CD4-positive, alpha-beta T cell treated with Interleukin-2 at 100 ng/mL for 4 hours (primary cell): ENCODE measurements at places on chromosomes 5 and 9.

- DNase-seq: no peak
Measured at GRCh38 chr5:151633892-151634291, 42.8 kb upstream of the FAT2 start.

DNA sequence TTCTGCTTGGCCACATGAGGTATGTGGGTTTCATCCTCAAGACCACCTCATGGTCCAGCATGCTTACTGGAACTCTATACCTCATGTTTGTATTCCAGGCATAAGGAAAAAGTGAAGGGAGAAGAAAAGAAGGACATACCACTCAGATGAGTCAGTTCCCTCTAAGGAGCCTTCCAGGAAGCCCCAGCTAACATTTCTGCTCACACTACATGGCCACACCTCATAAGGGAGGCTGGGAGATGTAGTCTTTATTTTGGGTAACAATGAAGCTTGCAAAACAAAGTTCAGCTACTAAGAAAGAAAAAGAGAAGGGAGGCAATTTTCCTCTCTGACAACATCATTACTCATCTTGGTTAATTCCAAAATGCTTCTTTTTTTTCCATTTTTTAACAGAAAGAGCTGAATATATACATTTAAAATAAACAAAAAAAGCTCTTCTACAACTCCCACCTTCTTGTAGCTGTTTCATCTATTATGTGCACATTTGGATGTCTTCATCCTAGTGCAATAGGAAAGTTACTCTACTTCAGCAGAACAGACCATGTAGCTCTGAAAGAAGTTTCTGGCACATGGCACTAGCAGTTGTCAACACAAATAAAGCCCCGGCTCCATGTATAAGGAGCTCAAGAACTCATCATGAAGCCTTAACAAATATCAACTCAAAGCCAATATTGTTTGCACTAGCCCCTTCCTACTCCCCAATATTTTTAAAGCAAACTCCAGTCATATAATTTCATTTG, 123.6 kb upstream of the CCDC112 start:
- DNase-seq: no peak

DNA sequence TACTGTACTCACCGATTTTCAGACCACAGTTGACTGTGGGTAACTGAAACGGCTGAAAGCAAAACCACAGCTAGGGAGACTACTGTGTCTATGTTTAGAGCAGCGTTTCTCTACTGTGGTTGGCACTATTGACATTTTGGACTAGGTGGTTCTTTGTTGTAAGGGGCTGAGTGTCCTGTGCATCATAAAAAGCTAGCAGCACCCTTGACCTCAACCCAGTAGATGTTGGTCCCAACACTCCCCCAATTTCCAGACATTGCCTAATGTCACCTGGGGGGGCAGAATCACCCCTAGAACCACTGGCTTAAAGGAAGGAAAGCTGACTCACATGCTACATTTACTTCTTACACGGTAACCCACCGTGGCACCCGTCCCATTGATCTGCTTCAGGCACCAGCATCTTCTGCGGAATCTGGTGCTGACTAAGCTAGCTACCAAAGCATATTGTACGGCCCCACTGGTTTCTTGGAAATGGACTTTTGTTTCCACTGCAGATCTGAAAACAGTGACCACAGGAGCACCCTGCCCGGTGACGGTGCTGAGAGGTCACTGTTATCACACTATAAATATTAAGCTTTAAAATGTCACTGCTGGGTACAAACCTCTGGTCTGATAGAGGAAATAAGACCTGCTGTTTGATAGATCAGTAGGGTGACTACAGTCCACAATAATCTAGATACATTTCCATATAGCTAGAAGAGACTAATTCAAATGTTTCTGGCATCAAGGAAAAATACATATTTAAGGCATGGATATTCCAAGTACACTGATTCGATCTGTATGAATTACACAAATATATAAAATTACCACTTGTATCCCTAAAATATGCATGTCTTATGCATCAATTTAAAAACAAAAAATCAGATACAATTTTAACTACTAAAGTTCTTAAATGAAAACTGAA, 151.4 kb downstream of the HSD17B3 start:
- peak; percentile 63 for DNase-seq

- DNase-seq: no peak
Measured at GRCh38 chr9:133735931-133736330, 2.2 kb downstream of the SARDH start.

DNA sequence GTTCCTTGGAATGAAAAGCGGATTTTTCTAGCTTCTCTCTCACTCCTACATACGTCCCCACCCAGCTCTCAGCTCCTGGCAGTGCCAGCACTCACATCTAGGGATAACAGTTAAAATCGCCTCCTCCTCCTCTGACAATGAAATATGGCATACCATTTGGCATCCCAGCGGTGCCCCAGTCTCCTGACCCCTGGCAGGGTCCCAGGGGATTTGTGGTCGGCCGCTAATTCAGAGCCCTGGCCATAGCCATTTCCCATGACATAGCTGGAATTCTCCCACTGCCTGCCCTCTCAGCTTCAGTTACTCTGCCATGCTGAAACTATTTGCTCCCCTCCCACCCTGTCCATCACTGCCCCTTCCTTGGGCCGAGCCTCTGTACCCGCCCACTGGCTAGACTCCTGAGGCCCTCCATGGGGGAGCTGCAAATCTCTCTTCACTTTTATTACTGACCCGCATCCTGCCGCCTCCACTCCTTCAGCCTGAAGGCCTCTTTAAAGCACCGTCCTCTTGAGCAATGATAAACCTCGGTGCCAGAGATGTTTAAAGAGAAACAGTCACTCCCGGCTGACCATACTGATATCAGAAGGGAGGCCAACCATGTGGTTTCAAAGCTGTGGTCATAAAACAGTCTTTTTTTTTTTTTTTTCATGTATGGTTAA, 139.8 kb downstream of the SLIT3 start:
- DNase-seq: no peak

GRCh38 chr9:94817291-94818177, 91.0 kb downstream of the AOPEP start:
- no peak for DNase-seq

- no peak for DNase-seq
Measured at GRCh38 chr5:35502206-35502605, 115.5 kb upstream of the SPEF2 start.

GRCh38 chr9:112555844-112556482, 69.3 kb downstream of the KIAA1958 start:
- no peak for DNase-seq

DNA sequence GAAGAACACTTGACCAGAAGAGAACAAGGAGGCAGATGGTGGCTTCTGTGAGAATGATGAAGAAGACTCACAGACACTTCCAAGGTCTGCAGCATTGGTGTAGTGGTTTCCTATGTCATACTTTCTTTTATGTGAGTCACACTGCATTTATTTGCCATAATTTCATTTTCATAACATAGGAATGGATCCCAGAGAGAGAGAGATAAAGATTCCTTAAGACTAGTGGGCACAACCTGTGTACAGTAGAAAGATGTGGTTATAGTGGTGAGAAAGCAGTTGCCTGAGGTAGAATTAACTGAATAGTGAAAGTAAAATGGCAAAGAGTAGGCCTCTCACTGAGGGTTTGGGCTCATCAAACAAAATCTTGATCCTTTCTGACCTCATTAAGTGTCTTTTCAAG, 7.6 kb upstream of the CCDC152 start:
- DNase-seq: no peak

- DNase-seq: no peak
Measured at GRCh38 chr5:36631620-36632362, 25.4 kb downstream of the SLC1A3 start.

DNA sequence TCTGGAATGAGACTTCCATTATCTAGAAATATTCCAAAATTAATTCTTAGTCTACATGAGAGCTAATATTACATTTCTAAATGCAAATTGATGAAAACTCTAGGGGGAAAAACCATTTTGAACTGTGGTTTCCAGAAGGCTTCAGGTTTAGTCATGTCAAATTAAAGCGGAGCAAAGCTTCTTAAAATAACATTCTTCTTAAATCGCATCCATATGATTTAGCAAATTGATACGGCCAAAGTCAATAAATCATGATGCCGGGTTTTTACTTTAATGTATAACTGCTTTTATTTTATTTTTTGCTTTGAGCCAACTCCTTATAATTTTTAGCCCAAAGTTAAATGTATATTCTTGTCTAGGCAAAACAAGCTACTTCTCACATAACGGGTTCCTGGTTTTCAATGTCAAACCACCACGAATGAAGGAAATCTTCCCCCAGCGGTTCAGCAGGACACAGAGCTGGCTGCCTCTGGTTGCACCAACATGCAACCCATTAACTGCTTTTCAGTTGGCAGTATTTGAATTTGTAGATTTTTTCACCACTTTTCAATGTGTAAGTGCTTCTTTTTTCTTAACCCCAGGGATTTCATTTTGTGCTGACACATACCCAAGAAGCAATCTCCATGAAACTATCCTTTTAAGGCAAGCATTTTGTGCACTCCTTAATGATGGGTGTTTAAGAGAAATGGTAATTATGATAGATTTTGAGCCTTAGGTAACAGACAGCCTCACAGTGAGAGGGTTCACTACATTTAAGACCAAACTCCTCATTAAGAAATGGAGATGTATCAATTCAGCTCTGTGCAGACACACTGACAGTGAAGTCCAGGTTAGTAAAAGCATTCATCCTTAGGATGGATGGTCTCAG, 35.5 kb downstream of the EFNA5 start:
- DNase-seq: no peak

DNA sequence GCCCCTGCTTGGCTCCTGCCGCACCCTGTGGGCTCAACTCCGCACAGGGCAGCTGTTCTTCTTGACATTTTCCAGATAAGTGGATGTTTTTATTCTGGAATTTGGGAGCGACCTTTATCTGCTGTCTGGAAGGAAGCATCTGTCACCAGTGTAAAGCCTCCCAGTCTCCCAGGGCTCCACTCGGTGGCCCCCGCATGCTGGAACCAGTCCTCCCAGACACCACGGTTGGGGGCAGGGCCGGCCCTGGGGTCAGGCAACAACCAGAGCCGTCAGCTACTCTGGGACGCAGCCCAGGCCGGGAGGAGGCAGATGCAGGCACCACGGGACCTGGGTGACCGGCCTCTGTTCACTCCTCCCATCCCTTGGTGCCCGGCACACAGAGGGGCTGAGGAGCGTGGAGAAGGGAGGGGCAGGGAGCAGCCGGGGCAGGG, 92.8 kb upstream of the ADAMTS2 start:
- DNase-seq: no peak

DNA sequence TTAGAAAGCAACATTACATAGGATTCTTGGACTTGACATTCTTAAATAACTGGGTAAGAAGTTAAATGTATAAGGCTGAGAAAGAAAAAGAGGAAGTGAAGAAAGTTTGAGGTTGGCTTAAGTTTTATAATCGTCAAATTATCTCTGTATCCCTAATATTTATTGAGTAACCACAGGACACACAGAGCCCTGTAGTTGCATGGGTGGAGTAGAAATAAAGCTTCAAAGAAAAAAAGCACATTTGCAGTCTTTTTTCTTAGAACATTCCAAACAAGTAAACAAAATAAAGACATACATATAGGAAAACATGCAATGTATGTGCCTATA, 137.0 kb downstream of the CCDC192 start:
- no peak for DNase-seq

DNA sequence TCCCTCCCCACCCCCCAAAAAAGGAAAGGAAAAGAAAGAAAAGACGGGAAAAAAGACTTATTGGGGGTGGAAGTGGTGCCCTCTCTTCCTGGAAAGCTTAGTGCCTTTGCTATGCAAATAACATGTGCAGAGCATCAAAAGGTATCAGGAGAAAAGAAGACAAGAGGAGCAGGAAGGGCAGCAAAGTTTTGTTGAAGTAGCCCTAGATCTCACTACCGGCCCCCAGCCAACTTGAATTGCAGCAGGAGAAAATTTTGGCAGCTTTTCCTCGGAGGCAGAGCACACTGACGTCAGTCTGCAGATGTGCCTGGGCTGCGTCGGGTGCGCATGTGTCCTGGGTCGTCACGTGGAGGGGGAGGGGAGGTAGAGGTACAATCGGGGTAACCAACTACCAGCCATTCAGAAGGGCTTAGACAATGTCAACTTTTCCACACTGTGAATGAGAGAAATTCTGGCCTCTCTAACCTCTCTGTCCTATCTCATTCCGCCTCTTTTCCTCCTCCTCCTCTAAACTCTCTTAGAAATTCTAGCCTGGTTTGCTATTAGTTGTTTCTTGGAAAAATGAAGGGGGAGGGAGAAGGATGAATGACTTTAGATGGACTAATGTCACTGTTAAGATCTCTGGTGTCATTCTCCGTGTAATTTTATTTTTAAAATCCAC, at the start of gene ADAMTS6:
Gene ADAMTS6, minus strand, starts transcription at position 286 of the 661 bp plus-strand sequence. CDS start 8,247 bp downstream, outside the sequence.
- DNase-seq: peak; percentile 70

DNA sequence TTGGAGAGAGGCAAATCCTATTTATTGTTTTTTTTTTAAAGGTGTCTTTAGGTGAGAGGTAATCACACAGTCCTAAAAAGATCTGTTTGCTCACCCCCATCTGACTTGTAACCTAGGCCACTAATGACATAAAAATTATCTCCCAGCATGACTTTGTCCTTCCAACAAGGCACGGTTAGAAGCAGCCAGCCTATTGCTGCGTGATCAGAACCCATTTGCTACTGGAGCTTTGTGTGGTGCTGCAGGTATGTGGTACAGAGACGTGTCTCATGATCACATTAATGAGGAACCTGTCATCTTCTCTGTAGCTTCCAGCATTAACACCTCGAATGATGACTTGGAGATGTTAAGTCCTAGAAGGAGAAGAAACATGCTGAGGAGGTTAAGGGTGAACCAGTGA, 555.8 kb upstream of the TLE4 start:
- no peak for DNase-seq

- no peak for DNase-seq
Measured at GRCh38 chr5:157548513-157549282, 26.9 kb downstream of the ADAM19 start.

DNA sequence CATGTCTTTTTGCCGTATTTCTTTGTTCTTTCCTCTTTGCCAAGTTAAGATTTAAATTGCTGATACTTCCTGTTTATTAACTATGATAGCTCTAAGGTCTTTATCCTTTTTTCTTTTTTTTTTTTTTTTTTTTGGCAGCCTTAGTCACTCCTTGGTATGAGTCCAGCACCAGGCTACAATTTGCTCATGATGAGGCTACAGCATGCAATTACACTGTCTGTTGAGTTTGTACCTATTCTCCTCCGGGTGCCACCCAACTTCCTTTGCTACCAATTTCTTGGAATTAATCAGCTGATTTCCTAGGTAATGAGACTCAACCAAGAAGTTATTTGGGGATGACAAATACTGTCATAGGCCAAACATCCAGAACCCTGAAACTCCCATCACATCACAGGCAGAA, 25.5 kb downstream of the ACTL7B start:
- DNase-seq: no peak

- no peak for DNase-seq
Measured at GRCh38 chr9:89079391-89079790, 88.1 kb downstream of the S1PR3 start.

- peak; percentile 67 for DNase-seq
Measured at GRCh38 chr9:76394960-76395252, 680 bp upstream of the RFK start.

- DNase-seq: no peak
Measured at GRCh38 chr9:95197692-95198271, 119.7 kb downstream of the FANCC start.
